ENCODE measurements at places on chromosomes 4 and X.

DNA sequence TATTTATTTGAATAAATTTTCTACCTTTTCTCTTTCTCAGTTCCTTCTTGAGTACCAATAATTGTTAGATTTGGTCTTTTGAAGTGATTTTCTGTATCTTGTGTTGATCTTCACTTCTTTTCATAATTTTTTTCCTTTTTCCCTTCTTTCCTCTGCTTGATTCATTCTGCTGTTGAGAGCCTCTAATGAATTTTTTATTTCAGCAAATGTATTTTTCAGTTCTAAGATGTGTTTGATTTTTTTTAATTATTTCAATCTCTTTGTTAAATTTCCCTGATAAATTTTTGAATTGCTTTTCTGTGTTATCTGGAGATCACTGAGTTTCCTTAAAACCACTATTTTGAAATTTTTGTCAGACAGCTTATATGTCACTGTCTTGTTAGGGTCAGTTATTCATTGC, 155.4 kb upstream of the IL15 start:
- DNase-seq = no peak

- no peak for DNase-seq
Observed at GRCh38 chrX:16601885-16602284, 48.1 kb upstream of the S100G start.

DNA sequence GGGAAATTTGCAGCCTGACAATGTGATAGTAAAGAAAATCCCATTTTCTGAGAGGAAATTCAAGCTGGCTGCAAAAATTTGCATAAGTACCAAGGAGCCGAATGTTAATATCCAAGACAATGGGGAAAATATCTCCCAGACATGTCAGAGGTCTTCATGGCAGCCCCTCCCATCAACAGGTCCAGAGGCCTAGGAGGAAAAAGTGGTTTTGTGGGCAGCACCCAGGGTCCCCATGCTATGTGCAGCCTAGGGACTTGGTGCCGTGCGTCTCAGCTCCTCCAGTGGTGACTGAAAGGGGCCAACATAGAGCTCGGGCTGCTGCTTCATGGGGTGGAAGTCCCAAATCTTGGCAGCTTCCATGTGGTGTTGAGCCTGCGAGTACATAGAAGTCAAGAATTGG, 6.3 kb upstream of the UGDH start:
- no peak for DNase-seq

- no peak for DNase-seq
Observed at GRCh38 chrX:73215246-73215645, 595 bp upstream of the NAP1L2 start.

- no peak for DNase-seq
Observed at GRCh38 chr4:19314116-19314515, 937.6 kb upstream of the SLIT2 start.

DNA sequence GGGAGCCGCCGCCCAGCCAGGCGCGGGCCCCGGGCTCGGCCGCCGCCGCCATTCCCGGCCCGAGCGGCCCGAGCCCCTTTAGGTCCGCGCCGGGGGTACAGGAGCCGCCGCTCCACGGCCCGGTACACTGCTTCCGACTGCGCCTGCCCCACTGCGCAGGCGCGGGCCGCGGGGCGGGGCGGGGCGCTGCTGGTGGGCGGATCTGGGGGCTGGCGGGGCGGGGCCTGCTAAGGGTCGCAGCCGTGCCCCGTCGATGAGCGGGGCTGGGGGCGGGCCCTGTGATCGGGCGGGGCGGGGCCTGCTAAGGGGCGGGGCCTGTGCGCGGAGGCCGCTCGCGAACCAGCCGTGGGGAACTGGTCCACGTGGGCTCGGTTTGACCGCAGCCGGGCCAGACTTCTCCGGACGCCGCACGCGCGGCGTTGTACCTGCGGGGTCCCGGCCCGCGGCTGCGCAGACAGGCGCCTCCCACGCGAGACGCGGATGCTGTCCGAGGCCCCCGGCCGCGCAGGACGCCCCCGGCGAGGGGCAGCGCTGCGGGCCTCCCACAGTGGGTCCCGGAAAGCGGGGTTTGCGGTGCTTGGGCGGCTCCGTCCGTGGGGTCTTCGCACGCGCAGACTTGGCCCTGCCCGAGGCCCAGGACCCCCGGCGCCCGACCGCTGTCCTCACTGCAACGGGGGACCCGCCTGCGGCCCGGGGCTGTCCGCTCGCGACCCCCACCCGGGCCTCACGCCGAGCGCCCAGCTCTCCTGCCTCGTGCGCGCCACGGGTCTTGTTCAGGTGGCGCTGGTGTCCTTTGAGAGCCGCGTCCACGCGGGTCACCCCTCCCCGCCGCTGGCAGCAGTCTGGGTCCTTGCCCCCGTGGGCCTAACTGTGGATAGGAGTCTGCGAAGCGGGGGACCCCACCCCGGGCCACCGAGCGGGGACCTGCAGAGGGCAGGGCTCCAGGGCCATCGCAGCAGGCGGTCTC, at the start of gene DGKQ:
Gene DGKQ (minus strand): TSS at position 139 of the 967 bp plus-strand sequence. CDS start 87 bp downstream, at position 52.
- DNase-seq = peak; percentile 87

- no peak for DNase-seq
Observed at GRCh38 chr4:123777373-123777772, 380.8 kb downstream of the SPRY1 start.

GRCh38 chrX:9650091-9650490, 115.6 kb downstream of the GPR143 start:
- DNase-seq = no peak

- DNase-seq = peak; percentile 4
Observed at GRCh38 chr4:106502106-106502699, 133.6 kb upstream of the GIMD1 start.

- no peak for DNase-seq
Observed at GRCh38 chrX:136477026-136477425, 10.7 kb upstream of the BRS3 start.

- no peak for DNase-seq
Observed at GRCh38 chr4:87144356-87144755, 76.1 kb downstream of the KLHL8 start.

- DNase-seq = no peak
Observed at GRCh38 chr4:14888790-14889572, 113.3 kb upstream of the CPEB2 start.

DNA sequence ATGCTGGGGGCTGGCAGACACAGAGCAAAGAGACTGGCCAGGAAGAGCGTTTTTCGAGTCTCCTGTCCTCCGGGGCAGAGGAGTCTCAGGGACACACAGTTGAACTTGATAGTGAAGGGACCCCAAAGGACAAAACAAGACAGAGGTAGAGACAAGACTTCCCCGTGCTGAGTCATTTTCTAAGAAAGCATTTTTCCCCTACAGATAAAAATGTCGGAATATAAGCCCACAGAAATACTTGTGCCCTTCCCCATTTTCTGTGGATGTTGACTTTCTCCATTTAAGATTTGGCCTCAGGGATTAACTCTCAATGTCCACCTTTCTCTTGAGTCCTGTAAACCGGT, 523 bp upstream of the BTK start:
- no peak for DNase-seq

GRCh38 chrX:16665089-16665488, 15.1 kb downstream of the S100G start:
- no peak for DNase-seq

- no peak for DNase-seq
Observed at GRCh38 chrX:70254063-70254400, 6.0 kb downstream of the P2RY4 start.

DNA sequence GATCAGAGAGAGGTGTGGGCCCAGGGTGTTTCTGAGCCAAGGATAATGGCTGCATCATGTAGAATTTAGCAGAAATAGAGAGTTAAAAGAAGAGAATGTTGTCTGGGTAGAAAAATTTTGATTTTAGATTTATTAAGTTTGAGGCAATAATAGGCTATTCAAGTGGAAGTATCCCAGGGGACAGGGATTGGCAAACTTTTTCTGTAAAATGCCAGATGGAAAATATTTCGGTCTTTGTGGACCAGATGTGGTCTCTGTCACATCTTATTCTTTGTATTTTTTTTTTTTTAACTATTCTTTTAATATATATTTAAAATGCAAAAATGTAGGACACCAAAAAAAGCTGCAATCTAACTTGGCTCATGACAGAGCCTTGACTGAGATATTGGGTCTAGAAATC, 33.1 kb downstream of the IL15 start:
- no peak for DNase-seq

DNA sequence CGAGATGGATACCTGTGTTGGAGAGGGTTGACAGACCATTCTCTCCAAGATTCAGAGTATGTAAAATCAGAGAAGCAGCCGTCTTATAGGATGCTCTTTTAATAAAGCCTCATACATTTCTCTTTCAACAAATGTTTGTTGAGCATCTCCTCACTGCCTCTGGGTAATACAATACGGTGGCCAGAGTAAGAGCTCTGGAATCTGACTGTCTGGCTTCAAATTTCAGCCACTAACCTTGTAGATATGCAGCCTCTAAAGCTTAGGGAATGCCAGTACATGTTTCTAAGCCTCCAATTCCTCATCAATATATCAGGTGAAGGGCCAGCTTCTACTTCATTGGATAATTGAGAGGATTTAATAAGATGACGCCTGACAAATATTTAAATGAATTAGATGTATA, 61.3 kb downstream of the CLNK start:
- DNase-seq = no peak

DNA sequence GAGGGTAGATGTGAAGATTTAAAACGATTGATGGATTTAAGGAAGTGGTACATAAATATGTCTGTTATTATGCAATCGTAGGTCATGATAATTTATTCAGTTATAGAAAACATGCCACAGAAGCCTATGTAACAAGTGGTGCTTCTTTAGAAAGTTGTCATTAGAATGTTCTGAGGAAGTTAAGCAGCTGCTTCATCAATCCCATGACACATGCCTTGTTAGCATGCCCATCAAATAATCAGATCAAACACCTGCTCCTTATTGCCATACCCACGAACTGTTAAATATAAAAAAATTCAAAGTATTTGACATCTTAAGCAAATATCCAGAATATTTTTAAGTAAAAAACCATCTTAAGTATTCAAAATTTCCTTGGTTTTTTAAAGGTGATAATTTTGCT, 76.4 kb upstream of the MYOZ2 start:
- DNase-seq = no peak

DNA sequence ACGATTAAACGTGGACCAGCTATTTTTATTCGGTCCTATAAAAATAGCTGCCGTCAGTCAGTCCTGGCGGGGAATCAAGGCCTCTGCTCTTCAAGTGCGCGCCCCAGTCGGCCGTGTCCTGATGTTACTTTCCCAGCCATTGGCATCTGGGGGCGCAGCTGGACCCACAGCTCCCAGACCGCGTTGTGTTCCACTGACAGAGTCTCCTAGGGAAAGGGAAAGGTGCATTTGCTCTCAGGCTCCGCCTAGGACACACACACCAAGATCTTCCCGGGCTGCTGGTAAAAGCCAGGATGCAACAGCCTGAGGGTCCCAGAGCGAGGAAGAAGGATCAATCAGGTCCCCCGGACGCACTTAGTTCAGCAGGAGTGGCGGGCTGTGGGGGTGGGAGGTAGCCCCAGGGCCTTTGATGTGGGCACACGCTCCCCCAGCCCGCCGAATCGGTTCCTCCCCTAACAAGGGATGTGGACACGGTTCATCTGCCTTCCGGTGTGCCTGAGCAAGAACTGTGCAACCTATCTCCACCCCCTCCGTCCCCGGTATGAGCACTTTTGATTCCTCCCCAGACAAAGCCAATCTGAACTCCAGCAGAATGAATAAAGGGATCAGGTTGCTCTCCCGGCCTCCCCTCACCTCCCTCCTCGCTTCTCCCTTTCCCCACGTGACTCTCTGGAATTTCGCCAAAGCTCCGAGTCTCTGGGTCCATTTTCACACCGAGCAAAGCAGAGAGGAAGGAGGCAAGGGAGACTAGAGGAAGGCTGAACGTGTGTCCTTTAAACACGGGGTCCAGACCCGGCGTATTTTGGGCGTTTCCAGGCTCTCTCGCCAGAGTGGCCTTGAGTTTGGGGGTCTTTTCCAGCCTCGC, 626 bp upstream of the FRAS1 start:
- DNase-seq = no peak

GRCh38 chr4:80412322-80412721, 76.8 kb downstream of the CFAP299 start:
- no peak for DNase-seq

DNA sequence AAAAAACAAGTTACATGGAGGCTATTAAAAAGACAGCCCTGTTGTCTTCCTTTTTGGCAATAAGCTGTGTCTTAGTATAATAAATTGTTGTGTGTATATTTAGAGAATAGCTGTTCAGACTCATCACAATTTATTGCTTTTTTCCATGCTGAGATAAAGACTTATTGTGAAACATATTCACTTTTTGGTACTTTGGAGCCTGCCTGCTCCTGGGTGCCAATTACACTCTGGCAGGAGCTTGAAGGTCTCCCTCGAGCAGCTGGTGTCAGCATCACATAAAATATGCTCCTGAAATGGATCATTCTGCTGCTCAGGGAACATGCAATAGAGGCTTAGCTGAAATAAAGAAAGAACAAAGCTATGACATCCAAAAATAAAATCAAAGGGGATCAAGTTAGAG, 211.6 kb upstream of the DKK2 start:
- no peak for DNase-seq

- DNase-seq = no peak
Observed at GRCh38 chr4:37317104-37317643, 72.6 kb downstream of the NWD2 start.

DNA sequence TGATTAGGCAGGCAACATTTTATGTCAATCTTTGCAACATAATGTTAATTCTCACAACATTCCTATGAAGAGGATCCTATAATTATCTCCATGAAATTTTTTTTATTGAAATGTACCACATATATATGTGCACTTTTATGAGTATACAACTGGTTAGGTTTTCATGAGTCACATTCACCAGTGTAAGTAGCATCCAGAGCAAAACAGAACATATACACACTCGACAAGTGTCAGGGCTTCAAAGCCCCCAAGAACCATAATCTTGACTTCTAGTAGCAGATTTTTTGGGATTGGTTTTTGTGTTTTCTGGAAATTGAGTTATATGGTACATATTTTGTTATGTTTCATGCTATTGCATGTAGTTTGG, 62.4 kb downstream of the ARHGAP10 start:
- no peak for DNase-seq

- no peak for DNase-seq
Observed at GRCh38 chrX:111868726-111869638, 7.0 kb upstream of the TRPC5OS start.

DNA sequence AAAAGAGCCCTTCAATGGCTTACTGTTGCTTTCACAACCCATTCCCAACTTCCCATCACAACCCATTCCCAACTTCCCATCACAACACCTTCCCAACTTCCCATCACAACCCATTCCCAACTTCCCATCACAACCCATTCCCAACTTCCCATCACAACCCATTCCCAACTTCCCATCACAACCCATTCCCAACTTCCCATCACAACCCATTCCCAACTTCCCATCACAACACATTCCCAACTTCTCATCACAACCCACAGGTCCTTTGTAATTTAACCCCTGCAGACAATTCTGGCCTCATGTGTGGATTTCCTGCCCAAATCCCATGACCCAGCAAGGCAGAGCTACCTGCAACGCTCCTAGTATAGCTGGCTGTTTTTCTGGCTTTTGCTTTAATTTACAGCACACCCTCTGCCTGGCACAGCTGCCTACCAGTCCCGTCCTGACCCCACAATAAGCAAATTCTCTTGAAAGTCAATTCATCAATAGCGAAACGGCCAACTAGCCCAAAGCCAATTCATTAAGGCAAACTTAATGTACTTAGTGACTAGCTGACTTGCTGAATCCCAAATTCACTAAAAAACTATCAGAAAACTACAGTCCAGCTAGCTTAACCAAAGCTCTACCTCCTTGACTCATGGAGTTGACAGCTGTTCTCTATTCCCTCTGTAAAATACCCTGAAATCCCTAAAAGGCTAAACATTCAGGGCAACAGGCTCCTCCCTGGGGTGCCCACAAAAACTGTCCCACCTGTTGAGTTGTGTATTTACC, 75.6 kb downstream of the AFAP1 start:
- DNase-seq = no peak
